GM13976 (cell line): ENCODE measurements at places on chromosomes 4 and X.

- no peak for DNase-seq
These were observed 1.8 kb downstream of the ZFYVE28 start for GRCh38 chr4:2416564-2417225.

- no peak for DNase-seq
These were observed 90.2 kb downstream of the DIPK2B start for GRCh38 chrX:45110494-45110893.

DNA sequence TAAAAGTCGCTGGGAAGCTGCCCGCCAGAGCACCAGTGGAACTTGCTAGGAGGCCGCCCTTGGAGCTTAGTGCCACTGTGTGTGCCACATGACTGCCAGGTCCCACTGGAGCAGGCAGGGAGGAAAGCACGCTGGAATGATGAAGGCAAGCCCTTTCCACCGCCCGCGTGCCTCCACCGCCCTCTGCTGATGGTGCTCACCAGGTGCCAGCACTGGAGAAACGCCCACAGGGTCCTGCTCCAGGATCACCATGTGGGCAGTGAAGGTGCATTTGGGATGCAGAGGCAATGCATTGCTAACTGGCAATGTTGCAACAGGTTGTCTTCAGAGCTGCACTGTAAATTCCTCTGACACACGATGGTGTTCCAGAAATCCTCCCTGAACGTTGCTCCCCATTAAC is 76.3 kb downstream of the SHROOM2 start:
- no peak for DNase-seq

- peak; percentile 54 for DNase-seq
These were observed 93.9 kb downstream of the NSUN7 start for GRCh38 chr4:40843696-40844095.

DNA sequence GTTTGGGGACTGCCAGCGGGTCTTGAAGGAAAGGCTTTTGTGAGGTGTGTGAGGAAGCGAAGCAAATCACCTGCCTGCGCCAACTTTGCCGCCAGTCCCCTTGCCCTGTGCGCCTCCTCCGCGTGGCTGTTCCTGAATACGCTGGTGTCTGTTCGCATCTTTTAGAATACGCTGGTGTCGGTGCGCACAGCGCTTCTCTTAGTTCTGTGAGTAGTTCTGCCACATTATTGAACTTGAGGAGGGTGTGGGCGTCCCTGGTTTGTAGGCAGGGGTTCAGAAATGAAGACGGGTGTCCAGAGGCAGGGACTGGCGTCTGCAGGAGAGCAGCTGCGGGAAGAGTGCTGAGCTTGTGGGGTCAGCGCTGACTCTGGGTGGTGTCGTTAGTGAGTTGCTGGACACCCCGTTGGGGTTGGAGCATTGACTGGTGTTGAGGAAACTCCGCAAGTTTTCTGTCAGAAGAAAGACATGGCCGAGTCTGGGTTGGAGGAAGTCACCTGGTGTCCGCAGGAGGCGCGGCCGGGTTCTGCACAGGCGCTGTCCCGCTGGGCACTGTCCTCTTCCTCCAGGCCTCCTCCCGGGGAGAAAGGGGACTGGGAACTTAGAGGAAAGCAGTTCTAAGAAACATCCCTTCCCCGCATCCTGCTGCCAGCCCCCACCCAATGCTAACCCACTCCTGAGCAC is 930 bp downstream of the ZNF718 start:
- DNase-seq: peak; percentile 69

- no peak for DNase-seq
These were observed 13.1 kb upstream of the G3BP2 start for GRCh38 chr4:75686346-75686745.

DNA sequence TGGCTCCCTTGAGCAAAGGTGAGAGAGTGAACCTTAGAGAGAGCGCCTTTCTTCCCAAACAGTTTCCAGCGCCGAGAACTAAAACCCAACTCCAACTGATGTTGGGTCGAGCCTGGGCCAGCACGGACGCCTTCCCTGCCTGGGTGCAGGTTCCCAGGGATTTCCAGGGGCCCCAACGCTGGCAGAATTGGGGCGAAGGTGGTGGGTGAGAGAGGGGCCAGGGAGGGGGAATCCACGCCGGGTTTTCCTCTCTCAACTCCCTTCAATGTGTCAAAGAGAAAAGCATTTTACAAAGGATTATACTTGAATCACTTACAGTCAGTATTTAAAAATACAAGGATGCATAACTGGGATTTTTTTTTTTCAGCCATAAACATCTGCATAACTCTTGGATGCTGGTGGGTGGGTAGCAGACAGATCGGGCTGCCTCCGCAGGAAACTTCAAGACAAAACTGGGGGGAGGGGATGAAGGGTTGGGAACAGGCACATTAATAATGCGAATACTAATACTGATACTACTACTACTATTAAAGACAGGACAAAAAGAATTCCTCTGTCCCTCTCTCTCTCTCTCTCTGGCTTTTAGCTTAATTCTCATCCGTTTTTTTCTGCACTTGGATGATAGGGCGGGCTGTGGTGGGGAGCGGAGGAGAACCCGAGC is 1.3 kb upstream of the ARX start:
- no peak for DNase-seq

DNA sequence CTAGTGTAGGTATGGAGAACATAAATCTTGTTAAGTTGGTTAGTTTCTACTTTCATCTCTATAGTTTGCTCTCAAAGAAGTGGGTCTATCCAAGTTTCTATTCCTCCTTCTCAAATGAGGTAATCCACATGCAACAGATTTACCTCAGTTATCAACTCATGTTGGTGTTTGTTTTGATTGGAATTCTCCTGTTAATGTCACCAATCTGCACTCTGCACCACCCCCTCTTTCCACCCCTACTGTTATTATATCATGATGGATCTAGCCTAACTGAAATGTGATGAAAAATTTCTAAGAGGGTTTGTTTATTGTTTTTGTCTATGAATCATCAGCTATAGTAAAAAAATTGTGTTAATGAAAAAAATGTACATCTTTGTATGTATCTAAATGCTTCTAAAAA is 66.1 kb downstream of the AGTR2 start:
- no peak for DNase-seq
